ENCODE measurements at places on chromosomes 7 and 10.

DNA sequence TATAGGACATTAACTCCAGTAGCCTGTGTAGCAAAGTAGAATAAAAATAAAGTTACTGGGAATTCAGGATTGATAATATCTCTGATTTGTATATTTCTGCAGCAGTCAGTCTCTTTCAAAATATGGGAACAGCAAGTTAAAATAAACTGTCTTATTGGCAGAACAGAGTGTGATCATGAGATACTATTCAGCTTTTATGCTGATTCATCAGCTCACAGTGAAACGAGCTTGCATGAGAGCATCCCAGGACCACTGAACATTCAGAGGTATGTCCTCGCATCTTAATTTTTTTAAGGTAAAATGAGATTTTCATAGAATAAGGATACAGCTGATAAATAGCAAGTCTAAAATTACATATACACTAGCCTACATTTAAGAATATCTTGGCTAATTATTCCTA, 282.5 kb upstream of the MYO3A start:
- no peak for DNase-seq

- no peak for DNase-seq
Observed at GRCh38 chr7:111877931-111878330, 315.6 kb upstream of the IMMP2L start.

DNA sequence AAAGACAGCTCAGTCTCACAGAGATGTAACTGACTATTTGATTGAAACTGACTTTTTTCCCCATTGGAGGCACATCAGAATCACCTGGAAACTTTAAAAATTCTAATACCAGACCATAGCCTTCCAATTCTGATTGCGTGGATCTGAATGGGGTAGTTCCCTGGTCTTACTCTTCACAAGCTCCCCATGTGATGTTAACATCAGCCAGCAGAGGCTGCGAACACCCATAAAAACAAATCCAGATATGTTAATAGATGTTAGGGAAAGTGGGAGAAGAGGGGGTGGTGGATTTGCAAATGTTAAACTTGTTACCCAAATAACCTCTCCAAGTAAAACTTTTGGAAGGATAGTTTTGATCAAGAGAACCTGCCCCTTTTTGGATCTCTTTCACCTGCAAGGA, 1133.4 kb downstream of the CNTNAP2 start:
- no peak for DNase-seq

- DNase-seq = no peak
Observed at GRCh38 chr7:91248996-91249395, 15.2 kb upstream of the FZD1 start.

- DNase-seq = peak; percentile 66
Observed at GRCh38 chr10:63157845-63158624, 24.9 kb downstream of the NRBF2 start.

- DNase-seq = no peak
Observed at GRCh38 chr7:55439627-55440026, 74.5 kb downstream of the LANCL2 start.

GRCh38 chr10:8158193-8159071, 103.9 kb downstream of the GATA3 start:
- no peak for DNase-seq

GRCh38 chr7:106812027-106812643, 52.9 kb upstream of the PIK3CG start:
- no peak for DNase-seq

- DNase-seq = no peak
Observed at GRCh38 chr10:120961795-120962755, 110.9 kb downstream of the WDR11 start.

GRCh38 chr7:69129524-69129923, 468.8 kb upstream of the AUTS2 start:
- DNase-seq = no peak

GRCh38 chr7:149197675-149198074, 2.3 kb downstream of the ZNF282 start:
- no peak for DNase-seq

DNA sequence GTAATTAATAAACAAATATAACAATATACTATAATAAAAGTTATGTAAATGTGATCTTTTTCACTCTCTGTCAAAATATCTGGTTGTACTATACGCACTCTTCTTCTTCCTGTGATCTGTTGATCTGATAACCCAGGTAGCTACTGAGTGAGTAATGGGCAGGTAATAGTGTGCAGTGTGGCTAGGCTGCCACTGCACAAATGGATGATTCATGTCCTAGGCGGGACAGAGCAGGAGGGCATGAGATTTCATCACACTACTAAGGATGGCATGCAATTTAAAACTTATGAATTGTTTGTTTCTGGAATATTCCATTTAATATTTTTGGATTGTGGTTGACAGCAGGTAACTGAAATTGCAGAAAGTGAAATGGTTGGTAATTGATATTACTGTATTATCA, 44.5 kb downstream of the TAS2R16 start:
- DNase-seq = no peak

GRCh38 chr10:82506680-82507376, 631.8 kb downstream of the NRG3 start:
- DNase-seq = no peak

- DNase-seq = peak; percentile 27
Observed at GRCh38 chr7:115851291-115851690, 179.3 kb downstream of the TFEC start.

- no peak for DNase-seq
Observed at GRCh38 chr7:29539471-29539870, 24.2 kb upstream of the PRR15 start.

DNA sequence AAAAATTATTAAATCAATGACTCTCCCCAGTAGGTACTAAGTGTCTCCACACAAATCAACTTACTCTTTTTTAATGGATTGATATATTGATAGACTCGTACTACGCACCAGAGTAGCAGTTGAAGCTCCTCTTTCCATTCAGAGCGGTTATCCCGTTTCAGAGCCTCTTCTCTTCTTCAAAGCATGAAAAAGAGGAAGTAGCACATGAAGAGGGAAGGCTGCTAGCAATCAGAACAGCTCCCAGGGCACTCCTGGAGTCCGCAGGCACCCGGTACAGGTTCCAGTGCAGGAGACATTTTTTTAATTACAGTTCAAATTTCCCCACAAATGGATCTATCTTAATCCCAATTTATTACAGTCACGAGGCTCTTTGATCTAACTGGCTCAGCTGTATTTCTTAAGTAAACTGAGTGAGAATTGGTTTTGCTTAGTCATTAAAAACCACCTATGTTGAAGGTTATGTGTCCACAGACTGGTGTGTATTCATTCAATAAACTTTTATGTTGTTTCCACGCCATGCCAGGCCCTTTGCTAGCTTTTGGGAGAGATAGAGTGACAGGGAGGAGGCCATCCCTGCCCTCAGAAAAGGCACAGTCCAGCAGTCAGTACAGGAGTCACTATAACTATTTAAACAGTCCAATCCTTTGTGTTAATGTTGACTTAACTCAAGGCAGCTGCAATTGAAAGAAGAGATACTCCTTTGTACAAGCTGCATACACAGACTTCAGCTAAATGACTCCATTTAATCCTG, 32.1 kb upstream of the CALN1 start:
- DNase-seq = no peak

- no peak for DNase-seq
Observed at GRCh38 chr7:157005456-157006204, 4.8 kb downstream of the MNX1 start.

DNA sequence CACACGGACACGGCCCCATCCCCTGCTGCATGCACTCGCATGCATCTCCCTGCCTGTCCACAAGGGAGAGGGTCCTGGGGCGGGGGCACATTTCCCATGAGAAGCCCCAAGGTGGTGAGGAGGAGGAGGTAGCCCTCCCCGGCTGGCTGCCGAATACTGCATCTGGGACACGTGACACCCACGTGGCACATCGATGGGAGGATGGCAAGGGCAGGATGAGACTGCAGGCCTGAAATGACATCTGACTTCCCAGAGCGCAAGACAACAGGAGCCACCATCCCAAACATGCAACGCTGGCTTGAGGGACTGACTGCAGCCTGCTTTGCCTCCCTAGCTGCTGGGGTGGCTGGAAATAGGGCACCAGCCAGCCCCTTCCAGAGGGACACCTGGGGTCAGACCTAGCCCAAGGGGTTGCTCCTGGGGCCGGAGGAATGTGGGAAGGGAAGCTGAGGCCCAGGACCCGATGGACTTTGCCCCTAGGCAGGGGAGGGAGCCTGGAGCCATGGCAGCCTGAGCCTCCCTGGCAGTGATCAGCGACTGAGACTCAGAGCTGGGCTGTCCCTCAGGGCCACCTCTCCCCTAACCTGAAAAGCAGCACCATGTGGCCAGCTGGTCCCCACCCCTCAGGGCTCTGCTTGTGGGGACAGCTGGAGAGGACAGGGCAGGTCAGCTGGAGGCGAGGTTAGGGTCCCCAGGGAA, 16.1 kb downstream of the BUD23 start:
- DNase-seq = no peak

DNA sequence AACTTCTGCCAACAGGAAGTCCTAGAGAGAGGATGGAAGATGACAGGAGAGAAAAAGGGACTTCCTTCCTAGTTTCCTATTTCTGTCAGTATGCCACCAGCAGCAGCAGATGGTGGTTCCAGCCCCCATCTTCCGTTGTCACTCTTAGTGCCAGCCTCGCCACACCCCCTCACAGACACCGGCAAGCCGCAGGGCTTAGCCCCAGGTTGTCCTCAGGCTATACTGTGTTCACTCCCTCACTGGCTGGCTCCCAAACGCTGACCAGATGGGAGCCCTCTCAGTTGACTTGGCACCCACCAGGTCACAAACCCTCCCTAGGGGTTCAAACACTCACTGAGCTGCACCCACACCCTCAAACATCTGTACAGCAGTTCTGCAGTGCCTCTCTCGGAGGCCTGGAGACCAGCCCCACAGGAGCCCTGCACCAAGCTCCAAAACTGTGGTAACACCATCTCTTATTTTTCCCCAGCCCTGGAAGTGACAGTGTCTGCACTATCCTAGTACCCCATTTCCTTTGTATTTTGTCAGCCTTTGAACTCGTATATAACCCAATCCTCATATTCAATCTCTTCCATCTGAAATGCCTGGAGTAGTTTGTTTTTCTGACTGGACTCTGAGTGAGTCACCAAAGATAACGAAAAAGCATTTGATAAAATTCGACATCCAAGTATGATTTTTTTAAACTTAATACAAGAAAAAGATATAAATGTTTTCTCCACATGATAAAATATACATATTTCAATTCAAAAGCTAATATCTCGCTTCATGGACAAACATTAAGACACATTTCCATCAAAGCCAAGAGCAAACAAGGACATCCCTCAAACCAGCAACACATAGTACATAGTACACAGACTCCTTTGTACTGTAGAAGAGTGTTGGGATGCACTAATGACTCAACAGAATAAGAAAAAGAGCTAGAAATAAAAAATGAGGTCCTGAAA, 34.5 kb downstream of the SMURF1 start:
- DNase-seq = no peak

DNA sequence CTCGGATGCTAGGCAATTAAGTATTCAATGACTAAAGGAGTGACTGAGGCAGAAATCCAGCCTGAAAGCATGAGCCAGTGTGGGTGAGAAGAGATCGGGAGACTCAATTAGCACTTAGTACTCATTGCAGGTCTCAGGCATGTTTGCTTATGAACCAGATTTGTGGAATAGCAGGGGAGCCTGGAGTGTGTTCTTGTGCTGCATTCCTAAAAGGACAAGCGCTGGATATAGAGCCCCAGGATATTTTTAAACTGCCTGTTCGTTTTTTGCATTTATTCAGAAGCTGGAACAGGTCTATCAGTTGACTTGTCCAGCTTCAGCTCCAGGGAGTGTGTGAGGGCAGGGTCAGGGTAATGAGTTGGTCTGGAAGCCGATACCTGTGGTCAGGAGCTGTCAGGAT, 120.3 kb downstream of the BMPER start:
- no peak for DNase-seq

DNA sequence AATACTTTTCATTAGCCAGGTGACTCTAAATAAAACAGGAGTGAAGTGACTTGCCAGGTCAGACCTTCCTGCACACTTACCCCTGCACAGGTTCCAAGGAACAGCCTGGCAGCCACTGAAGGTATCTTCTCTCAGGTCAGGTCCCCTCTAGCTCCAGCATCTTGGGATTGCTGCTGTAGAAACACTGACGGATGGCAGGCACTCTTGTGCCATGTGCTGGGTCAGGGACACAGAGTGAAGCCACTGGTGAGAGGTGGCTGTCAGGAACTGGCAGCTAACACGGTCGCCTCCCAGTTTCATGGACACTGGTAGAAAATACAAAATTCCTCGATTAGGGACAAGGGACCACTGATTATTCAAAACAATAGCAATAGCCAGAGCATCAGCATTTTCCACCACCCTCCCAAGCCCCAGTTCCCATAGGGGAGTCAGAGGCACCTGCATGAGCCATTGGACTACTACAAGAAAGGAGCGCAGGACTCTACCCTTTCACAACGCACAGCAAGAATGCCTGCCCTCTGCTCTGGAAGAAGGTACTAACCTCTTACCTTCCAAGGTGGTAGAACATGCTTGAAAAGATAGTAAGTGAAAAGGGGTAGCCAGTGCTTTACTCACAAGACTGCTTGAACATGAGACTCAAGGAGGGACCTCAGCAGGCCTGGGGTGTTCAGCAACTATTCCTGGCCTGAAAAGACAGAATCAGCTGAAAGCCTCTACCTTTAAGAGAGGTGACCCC, 5.1 kb upstream of the MYO1G start:
- no peak for DNase-seq

DNA sequence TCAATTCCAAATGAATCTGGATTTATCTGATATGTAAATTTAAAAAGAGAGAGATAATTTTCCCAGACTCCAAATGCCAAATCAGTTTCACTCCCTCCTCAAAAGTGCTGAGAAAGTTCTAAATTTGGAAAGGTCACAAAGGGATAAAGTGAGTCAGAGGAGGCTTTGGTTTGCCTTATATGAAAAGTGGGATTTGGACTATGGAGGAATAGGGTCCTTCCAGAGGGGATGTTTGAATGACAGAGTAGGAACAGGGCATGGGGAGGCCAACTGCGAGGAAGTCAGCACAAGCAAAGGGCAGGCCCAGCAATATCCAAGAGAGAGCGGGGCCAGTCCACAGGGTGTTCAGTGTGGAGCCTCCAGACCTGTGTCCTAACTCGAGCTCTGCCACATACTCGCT, 9.8 kb upstream of the FAS start:
- no peak for DNase-seq

All from retinal pigment epithelial cell (primary cell).